Prostate gland (tissue), 2 donors: ENCODE measurements at places on chromosomes 4 and X. TPM values are rescaled to one million over a fixed set of nuclear protein-coding genes. Genes with fewer than 3 reads are reported as not detected.

DNA sequence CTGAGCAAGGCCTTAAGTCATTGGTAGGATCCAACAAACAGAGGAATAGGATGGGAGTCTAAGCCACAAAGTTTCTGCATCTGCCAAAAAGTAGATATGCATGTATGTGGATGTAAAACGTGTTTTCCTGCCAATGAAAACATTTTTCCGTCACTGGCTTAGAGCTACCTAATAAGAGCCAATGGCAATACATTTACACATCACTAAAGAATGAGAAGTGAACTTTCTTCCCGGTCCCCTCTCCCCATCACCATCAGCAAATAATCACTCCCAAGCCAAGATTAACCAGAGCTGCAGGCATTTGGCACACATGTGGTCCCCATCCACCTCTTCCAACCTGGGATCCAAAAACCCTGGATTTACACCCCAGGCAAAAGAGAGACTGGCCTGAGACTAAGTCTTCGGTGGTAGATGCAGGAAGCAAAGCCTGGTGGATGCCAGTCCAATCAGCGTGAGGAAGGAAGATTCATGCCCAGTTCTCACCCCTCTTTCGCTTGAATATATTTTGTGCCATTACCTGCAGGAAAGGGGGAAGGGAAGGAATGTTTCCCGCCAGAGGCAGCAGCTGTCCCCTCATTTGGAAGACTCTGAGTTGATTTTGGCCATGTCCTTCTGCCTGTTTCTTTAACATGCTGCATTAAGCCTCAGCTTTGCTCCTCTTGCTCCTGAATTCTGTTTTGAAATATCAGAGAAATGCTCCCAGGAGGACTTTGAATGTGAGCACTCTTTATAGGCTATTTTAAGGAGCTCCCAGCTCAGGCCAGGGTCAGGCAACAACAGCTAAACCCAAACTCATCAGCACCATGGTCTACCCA is 131.4 kb downstream of the CHIC2 start:
- no peak for DNase-seq

DNA sequence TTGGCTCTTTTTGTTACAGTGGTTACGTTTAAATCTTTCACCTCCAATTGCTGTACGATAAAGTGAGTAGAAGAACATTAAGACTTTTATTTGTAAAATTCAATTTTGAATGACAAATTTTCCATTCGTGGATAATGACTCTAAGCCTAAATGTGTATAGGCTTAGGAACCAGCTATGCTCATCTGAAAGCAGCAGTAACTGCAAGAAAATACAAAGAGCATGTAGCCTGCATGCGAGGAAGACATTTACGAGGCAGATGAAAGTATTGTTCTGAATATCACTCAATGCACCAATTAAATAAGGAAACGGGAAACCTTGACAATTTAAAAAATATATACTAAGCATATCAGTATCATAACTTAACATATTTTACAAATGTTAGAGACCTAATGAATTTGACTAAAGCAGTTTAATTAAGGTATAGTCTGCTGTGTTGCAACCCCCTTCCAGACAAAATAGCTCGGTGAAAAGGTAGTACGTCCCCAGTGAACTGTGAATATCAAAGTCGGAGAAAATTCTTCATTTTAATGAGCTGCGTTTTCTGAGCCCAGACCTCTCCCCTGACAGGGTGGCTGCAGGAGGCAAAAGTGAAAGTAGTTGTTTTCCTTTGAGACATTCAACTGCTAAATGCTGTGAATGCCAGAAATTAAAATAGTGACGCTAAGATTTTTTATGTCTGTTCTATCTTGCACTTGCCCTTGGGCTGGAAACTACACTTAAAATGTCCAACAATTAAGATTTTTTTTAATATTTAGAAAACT is 1236.5 kb upstream of the TENM3 start:
- DNase-seq: no peak

- DNase-seq: no peak
Observed at GRCh38 chr4:52856801-52857200, 5.3 kb upstream of the RASL11B start.

GABRG1 gene
- total RNA-seq: not detected

GRCh38 chrX:143058120-143058519 is 32.4 kb downstream of the SPANXN4 start:
- no peak for DNase-seq

DNA sequence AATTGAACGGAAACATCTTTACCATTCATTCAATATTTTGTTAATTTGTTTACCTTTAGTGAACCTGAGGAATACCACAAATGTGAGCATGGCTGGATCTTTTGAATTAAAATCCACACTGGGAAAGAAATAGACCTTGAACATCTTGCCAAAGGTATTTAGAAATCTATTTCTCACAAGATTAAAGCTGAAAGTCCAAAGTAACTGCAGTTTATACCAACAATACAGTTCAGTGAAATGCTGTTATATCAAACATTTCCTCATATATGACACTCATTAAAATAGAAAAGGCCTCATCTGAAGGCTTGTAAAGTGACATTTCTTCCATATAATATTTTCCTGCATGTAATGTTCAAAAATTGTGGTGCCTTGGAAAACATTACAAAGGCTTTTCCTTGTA is 166.5 kb upstream of the HAND2 start:
- DNase-seq: no peak

GRCh38 chr4:151195801-151196200 is 81.2 kb upstream of the PRSS48 start:
- DNase-seq: no peak

- no peak for DNase-seq
Observed at GRCh38 chr4:21102667-21103066, 402.4 kb downstream of the PACRGL start.

DNA sequence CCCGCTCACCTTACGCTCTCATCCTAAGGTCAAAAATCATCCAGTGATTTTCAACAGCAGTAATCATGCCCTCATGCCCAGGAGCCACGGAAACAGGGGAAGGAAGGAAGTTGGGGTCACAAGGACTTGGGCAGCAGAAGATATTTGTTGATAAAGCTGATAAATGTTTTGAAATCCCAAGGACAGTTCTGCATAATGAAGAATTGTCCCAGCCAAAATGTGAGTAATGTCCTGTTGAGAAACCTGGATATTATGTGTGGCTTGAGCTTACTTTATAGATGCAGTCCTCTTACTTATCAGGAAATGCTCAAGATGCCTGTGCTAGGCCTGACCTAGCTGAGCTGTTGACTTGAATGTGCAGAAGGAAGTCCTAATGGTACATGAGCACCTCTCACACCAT is 263.0 kb upstream of the ZFP42 start:
- DNase-seq: no peak

DNA sequence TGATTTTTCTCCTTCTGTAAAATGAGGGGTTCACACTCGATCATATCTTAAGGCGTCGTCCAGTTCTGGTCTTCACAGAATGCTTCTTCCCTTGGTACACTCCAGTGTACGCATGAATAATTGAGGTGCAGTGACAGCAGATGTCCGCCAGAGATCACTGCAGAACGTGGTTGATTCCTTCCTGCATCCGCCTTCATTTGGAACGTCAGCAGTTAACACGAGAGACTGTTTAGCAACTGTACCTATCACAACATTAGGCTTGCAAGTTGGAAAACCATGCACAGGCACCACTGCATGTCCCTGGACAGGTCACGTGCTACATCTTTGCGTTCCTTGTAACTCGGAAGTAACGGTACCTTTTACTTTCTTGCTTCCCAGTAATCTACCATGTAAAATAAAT is 66.0 kb upstream of the GEMIN8 start:
- no peak for DNase-seq

GRCh38 chr4:185113340-185113739 is 29.7 kb upstream of the SLC25A4 start:
- no peak for DNase-seq

- DNase-seq: no peak
Observed at GRCh38 chrX:77276742-77277141, 170.4 kb upstream of the FGF16 start.
